ENCODE measurements at places on chromosomes 11 and 22. TPM values are rescaled to one million over a fixed set of nuclear protein-coding genes. Genes with fewer than 3 reads are reported as not detected.
A peak's percentile ranks its signal among the peaks of the same experiment; 100 is the strongest.

DNA sequence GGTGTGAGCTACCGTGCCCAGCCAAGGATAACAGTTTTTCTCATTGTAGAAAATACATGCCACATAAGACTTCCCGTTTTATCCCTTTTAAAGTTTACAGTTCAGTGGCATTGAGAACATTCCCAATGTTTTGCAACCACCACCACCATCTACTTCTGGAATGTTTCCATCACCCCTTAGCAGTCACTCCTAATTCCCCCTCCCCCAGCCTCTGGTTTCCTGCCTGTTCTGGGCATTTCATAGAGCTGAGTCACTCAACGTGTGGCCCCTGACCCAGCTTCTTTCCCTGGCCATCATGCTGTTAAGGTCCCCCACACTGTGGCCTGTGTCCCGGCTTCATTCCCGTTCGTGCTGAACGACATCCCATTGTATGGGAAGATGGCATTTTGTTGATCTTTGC lies 30.7 kb downstream of the FGF4 start:
- H3K27me3 ChIP-seq = no peaks in the 10 kb centered on the region
- H3K36me3 ChIP-seq = no peaks in the 10 kb centered on the region
- no peak for DNase-seq
- no peaks in the 10 kb centered on the region for H3K4me1 ChIP-seq

- no peaks in the 10 kb centered on the region for H3K36me3 ChIP-seq
- H3K27ac ChIP-seq = peak overlapping the region; percentile 52
- H3K4me3 ChIP-seq = no peak overlapping the region
- H3K27me3 ChIP-seq = no peaks in the 10 kb centered on the region
Observed at GRCh38 chr11:19673924-19674729, 38.5 kb upstream of the NAV2 start.

DNA sequence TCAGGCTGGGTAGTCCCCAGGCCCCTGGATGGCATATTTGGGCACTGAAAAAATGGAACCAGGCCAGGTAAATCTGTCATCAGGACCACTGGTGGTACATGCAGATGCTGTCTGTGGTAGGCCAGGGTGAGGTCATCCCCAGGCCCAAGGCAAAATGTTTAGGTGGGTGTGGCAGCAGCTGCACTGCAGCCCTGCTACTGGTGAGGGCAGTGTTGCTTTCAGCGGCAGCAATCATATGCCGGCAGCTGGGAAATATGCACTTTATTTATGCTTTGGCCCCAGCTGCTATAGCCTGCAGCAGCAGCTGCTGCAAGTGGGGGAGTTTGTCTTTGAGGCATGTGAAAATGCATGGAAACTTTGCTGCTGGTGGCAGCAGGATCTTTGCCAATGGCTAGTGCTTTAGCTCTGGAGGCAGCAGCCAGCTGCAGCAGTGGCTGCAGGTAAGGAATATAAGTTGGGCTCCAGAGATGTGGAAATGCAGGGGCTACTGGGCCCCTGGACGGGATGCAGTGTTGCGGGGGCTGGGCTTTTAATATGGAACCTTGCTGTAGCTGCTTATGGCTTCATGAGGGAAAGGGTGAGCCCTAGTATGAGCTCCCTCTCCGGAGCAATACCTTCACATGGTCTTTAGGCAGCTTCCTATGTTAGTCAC lies 365.7 kb upstream of the CADM1 start:
- no peak overlapping the region for H3K27ac ChIP-seq
- H3K27me3 ChIP-seq = no peaks in the 10 kb centered on the region
- no peak overlapping the region for H3K4me3 ChIP-seq
- no peak for DNase-seq
- H3K36me3 ChIP-seq = no peaks in the 10 kb centered on the region

DNA sequence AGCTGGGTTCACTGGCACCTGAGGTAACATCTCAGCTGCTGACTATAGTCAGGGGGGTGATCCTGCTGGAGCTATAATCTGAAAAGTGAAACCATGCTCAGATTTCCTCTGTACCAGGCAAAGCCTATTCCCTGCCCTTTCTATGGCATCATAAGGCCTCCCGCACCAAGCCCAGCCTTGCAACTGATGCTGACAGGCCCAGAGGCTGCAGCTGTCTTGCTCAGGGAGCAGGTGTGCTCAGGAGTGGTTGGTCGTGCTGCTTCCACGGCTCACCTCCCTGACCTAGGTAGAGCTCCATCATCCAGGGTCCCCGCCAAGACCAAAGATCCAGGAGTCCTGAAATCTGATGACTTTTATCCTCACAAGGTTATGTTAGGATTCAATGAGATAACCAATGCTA lies 121.7 kb downstream of the FEZ1 start:
- no peaks in the 10 kb centered on the region for H3K27me3 ChIP-seq
- no peak overlapping the region for H3K27ac ChIP-seq
- no peaks in the 10 kb centered on the region for H3K4me1 ChIP-seq
- no peak for DNase-seq
- peaks cover 14% of the 10 kb centered on the region for H3K36me3 ChIP-seq
- no peak overlapping the region for H3K4me3 ChIP-seq

GRCh38 chr22:36341640-36342041 lies 46.1 kb downstream of the MYH9 start:
- H3K27ac ChIP-seq = no peak overlapping the region
- H3K4me1 ChIP-seq = peaks cover 99% of the 10 kb centered on the region
- DNase-seq = no peak
- H3K4me3 ChIP-seq = no peak overlapping the region

Gene KRTAP5-8
- 2.8 TPM for total RNA-seq

DNA sequence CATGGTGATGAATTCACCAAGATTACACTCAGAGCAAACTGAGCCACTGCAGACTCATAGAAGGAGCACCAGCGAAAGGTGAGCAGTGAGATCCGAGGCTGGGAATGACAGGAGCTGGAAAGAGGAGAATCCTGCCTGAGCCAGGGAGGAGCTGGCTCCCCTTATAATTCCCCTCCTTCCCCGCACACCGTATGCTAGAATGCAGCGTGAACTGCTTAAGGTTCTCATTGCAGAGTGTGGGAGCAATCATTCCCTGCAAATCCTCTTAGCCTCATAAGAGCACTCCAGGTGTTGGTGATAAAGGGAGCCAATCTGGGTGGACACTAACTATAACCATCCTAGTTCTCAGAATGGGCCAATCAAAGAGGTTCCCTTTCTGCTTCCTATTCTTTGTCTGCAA lies 127.6 kb upstream of the TEAD1 start:
- DNase-seq = no peak
- no peak overlapping the region for H3K27ac ChIP-seq
- no peaks in the 10 kb centered on the region for H3K4me1 ChIP-seq
- H3K27me3 ChIP-seq = no peaks in the 10 kb centered on the region

- no peaks in the 10 kb centered on the region for H3K27me3 ChIP-seq
- H3K36me3 ChIP-seq = no peaks in the 10 kb centered on the region
- no peak for DNase-seq
- H3K4me1 ChIP-seq = peaks cover 10% of the 10 kb centered on the region
- H3K27ac ChIP-seq = no peak overlapping the region
- H3K4me3 ChIP-seq = no peak overlapping the region
Observed at GRCh38 chr11:57981536-57981935, 42.1 kb upstream of the OR9Q1 start.

DNA sequence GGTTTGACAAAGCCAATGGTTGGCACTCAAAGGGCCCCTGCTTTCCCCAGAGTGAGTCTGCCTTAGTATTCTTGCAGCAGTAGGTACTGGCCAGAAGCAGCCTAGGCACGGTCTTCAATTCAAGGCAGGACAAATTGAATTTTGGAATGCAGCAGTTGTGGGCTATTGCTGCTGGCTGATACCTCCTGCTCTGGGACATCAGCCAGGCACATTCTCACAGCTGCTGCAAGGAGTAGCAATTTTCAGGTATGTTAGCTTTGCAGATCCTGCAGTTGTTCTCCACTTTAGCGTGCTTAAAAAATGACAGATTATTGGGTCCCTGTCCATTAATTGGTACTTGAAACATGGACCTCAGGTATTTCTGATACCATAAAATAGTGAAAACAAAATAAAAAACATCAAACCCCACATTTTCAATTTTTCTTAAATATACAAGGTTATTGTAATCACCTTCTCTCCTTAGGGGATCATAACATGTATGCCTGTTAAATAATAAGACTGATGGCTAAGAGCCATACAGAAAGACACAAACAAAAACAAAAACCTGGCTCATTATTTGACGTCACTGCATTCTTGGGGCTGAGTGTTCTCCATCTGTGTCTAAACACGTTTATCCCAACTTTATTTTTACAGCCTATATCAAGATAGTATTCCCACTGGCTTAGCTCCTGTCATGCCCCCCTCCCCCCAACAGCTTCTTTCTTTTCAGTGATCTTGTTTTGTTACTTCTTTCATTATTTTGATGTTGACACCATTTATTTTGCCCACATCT lies 85.1 kb upstream of the CARD18 start:
- no peak overlapping the region for H3K27ac ChIP-seq
- DNase-seq = no peak
- H3K36me3 ChIP-seq = no peaks in the 10 kb centered on the region
- H3K27me3 ChIP-seq = no peaks in the 10 kb centered on the region

DNA sequence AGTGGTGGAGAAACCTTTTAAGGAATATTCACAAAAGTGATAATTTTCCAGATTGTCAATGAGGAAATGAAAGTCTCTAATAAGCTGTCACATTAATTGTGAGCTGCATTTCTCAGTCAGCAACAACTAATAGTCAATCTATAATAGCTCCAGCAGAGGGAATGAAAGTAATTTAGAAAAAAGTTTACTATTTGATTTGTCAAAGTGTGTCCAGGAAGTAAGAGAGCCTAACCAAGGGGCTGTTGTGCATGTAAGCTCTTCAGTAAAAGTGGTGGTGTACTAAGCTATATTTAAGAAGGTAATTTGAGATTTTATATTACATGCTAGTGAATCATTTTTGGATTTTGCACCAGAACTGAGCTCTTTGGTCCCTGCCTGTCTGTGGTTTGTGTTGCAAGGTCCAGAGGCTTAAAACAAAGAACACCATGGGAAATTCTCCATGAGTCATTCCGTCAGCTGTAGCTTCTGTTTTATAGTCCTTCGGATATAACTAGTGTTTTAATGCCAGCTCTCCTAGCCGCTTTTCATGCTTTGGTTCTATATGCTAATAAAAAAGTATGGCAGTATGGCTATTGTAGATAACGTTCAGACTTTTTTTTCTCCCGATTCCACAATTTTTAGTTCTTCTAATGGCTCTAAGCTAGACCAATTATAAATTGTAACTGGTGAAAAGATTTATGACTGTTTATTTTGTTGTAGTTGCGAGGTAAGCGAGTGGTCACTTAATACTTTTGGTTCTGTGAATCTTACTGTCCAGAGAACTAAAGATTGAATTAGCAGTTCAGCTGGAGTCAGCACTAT lies 64.6 kb downstream of the ARHGEF12 start:
- H3K4me1 ChIP-seq = peaks cover 36% of the 10 kb centered on the region
- peak; percentile 33 for DNase-seq
- no peaks in the 10 kb centered on the region for H3K36me3 ChIP-seq
- no peak overlapping the region for H3K4me3 ChIP-seq
- H3K27me3 ChIP-seq = no peaks in the 10 kb centered on the region
- H3K27ac ChIP-seq = peak overlapping the region; percentile 38

Gene VSIG2
- 2.4 TPM for total RNA-seq

Gene SAA4
- not detected for total RNA-seq

DNA sequence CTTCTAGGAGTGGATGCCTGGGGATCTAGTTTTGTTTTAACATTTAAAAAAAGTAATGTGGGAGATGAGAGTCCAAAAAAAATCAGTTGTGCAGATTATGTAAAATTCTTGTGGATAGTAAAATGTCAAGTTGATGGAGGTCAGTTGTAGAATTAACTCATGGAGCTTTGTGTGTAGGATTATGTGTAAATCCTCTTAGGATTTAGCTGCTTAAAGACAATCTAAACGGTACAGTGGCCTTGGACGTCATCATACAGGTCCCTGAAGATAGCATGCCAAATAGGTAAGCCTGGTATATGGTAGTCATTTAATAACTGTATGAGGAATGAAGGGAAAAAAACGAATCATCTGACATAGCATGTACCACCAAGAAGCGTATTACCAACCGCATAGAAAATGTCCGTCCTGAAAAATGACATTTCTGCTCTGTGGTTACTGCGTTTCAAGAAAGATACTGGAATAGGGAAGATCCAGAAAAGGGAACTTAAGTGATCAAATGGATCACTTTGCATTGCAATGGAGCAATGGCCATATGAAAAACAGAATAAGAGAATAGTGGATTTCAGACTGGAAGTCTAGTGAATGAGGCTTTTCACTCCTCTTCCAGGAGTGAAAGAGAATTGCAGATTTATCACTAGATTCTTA lies 61.3 kb downstream of the BCL2L13 start:
- no peak for DNase-seq
- H3K27ac ChIP-seq = no peak overlapping the region
- no peak overlapping the region for H3K4me3 ChIP-seq
- H3K27me3 ChIP-seq = no peaks in the 10 kb centered on the region
- no peaks in the 10 kb centered on the region for H3K4me1 ChIP-seq

Gene OR52B4
- not detected for total RNA-seq

- no peak for DNase-seq
- no peak overlapping the region for H3K4me3 ChIP-seq
- no peaks in the 10 kb centered on the region for H3K4me1 ChIP-seq
- no peak overlapping the region for H3K27ac ChIP-seq
- no peaks in the 10 kb centered on the region for H3K27me3 ChIP-seq
- H3K36me3 ChIP-seq = no peaks in the 10 kb centered on the region
Observed at GRCh38 chr22:28999919-29000556, 61.6 kb downstream of the C22orf31 start.

GRCh38 chr11:121524233-121524631 lies 71.5 kb upstream of the SORL1-AS1 start:
- DNase-seq = no peak
- H3K27me3 ChIP-seq = no peaks in the 10 kb centered on the region
- no peak overlapping the region for H3K27ac ChIP-seq

Data from tibial nerve (tissue), 4 donors.